CD4-positive, alpha-beta T cell treated with Interleukin-10 for 1 hour (primary cell): ENCODE measurements at places on chromosomes 6 and 20.

DNA sequence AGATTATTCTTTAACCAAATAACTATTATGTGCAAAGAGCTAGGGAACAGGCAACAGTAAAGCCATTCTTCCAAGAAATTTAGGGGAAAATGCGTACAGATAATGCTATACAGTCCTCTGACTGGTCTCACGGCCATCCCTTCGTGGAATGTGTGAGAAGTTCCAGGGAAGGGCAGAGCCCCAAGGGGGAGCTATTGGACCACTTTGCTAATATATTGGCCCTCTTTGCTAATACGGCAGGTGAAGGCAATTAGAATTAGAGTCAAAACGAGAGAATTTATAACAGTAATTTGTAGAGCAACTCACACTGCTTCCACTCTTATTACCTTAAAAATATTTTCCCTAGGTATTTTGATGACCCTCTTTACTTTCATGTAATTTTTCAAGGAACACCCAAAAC is 140.4 kb downstream of the IMPG1 start:
- DNase-seq = no peak

- no peak for DNase-seq
Measured at GRCh38 chr20:60787276-60787675, 464.8 kb upstream of the CDH4 start.

DNA sequence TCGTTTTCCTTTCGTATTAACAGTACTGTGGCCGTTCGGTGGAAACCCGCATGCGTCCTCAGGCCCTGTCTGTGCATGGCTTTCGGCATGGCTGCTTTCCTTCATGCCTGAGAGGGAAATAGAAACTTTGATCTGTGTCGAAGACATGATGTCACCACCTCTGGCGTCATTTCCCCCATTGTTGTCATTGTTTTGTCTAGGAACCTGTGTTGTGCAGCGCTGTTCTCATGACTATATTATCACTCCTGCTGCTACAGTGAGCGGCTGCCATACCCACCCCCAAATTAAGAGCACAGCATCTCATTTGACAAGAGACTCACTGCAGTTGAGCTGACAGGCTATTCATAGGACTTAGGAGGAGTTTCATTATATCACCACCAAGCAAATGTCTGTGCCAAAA is 172.3 kb downstream of the TMEM242 start:
- DNase-seq = no peak

DNA sequence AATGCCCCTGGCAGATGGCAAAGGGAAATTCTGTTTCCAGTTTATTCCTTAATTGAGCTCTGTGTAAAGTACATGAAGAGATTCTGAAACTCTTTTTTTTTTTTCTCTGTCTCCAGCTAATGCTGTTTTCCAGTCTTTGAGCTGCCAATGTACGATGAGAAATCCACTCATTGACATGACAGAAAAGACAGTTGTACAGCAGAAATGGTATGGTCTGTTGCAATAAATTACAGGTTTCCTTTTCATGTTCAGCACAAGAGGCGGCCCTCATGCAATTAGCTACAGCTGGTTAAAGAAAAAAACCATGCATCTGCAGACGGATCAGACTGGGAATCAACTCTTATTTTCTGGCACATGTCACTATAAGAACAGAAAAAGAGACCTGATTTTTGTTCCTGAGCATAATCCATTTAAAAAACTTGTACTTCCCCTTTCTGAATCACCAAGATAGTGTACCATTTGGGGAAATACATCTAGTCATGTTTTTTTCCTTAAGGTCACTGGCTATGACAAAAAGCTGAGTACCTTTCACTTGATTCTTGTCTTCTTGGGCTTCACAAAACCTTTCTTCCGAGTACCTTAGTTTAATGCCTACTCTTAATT is 289.8 kb upstream of the PREP start:
- DNase-seq = no peak

DNA sequence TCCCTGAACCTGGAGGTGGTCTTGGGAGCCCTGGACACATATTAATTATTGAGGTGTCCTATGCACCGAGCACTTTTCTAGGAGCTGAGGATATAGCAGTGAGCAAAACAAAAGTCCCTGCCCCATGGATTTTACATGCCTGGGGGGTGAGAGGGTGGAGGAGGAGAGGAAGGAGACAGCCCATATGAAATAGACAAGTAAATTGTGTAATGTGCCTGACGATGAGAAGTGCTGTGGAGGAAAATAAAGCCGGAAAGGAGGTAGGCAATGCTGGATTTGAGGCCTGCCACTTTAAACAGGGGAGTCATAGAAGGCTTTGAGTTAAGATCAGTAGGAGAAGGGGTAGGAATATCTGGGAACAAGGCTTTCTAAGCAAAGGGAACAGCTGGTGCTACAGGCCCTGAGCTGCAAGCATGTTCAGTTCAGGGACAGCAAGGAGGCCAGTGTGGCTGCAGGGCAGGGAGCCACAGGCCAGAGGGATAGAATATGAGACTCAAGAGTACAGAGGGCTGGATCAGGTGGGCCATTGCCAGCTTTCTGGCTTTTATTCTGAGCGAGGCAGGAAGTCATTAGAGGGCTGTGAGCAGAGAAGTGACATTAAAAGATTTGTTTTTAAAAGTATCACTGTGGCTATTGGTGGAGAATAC is 19.1 kb upstream of the MYLIP start:
- DNase-seq = no peak

- DNase-seq = no peak
Measured at GRCh38 chr6:36368921-36369865, 18.3 kb downstream of the ETV7 start.

- DNase-seq = no peak
Measured at GRCh38 chr6:55756531-55757031, 118.8 kb downstream of the BMP5 start.

DNA sequence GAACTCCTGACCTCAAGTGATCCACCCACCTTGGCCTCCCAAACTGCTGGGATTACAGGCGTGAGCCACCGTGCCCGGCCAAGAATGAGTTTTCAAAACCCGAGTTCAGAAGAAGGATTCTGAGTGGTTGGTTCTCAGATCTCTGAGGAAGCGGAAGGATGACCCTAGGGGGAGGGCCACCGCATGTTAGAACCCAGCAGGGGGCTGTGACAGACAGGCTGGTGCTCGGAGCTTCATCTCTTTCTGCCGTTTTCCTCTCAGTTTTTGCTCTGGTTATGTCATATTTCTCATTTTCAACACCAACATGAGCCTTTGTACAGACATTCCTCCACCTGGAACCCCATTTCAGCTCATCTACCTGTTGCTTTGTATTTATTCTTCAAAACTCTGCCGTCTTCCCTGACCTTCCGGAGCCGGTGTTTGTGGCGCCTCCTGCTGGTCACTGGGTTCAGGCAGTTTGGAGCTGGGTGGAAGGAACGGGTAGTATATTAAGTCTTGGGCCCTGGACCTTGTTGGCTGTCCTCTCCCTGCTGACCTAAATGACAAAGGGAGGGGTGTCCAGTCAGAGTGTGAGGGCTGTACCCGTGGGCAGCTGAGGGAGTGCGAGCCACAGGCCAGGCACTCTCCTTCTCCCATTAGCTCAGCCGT is at the start of gene DEFB123:
Gene DEFB123, plus strand, starts transcription at position 621 of the 648 bp plus-strand sequence. CDS start 67 bp downstream, outside the sequence.
- DNase-seq = no peak

- DNase-seq = no peak
Measured at GRCh38 chr6:155011809-155012291, 16.7 kb downstream of the TIAM2 start.

- DNase-seq = no peak
Measured at GRCh38 chr6:170005665-170006064, 254.2 kb downstream of the ERMARD start.

DNA sequence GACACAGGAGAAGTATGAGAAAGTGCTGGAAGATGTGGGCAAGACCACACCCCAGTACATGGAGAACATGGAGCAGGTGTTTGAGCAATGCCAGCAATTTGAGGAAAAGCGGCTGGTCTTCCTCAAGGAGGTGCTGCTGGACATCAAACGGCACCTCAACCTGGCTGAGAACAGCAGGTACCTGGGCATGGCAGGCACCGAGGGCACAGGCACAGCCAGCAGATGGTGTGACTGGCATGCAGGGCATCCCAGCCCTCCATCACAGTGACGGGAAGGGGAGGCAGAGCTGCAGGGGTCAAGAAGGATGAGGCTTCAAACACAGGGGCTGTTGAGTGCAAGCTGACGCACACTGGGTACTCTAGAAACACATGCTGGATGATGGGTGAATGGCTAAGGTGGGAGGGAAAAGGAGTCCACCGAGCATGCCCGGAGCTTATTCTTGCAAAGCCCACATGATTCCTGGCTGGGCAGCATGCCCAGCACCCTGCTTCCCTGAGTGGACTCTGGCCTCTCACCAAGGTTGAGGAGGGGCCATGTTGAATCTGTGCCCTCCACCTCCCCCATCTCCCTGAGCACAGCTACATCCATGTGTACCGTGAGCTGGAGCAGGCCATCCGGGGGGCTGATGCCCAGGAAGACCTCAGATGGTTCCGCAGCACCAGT is 26.3 kb downstream of the SPDEF start:
- DNase-seq = no peak

- DNase-seq = no peak
Measured at GRCh38 chr20:52226370-52226769, 34.8 kb upstream of the ZFP64 start.

- DNase-seq = no peak
Measured at GRCh38 chr20:10094566-10095173, 59.9 kb downstream of the ANKEF1 start.

DNA sequence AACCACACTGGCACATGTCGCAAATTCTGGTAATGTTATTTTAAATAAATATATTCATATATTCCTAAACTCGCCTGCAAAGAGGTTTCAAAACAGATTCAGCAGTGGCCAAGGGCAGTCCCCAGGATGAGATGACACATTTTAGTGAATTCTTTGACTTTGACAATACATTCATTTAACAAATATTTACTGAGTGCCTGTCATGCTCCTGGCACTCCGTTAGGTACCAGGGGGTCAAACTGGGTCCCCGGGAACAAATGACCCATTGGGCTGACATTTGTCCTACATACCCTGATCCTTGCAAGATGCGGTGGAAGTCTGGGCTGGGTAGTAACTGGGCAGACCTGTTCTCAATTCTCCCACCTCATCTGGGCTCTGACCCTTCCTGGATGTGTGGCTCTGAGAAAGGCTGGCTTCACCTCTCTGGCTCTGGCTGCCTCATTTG is 74.9 kb downstream of the FYN start:
- DNase-seq = no peak

GRCh38 chr20:56817780-56818675 is 188.9 kb downstream of the TFAP2C start:
- DNase-seq = no peak

DNA sequence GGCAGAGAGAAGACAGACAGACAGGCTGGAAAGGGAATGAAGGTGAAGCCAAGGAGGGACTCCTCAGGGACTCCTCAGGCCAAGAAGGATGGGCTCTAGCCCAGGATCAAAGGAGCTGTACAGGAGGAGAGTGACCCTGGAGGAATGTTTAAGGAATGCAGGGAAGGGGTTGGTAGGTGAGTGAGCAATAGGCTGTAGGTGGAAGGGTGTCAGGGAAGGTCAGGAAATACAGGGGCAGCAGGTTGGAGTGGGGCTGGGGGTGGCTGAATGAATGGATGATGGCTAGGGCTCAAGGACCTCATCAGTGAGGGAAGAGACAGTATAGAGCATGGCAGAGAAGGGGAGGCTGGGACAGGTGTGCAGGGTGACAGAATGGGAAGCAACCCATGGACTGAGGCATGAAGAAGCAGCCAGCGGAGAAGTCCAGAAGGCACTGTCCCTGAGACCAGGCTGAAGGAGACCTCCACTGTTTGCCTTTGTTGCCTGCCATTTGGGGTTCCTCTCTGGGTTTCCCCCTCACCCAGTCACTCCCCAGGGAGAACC is 13.2 kb downstream of the SYNGAP1 start:
- no peak for DNase-seq

DNA sequence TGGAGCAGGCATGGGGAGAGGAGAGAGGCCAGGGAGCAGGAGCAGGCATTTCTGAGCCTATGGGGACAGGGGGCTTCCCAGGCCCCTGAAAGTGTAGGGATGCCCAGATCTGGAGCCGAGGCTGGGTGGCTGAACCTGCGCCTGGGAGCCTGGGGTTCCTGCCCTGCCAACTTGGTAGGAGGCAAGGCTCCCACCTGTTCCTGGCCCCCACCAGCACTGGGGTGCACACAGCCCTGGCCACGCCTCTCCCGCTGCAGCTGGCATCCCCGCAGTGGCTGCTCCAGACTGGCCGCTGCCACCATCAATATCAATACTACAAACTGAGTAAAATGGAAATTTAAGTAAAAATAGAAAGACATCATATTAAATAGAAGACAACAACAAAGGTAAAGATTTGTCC is 684.9 kb upstream of the MAP3K7 start:
- no peak for DNase-seq

- DNase-seq = no peak
Measured at GRCh38 chr6:16352258-16352635, 113.9 kb downstream of the GMPR start.

GRCh38 chr20:50475681-50476292 is 34.4 kb upstream of the PTPN1 start:
- DNase-seq = no peak
